Activated CD8-positive, alpha-beta memory T cell treated with anti-CD3 and anti-CD28 coated beads, Interleukin-2, amount 10 ng/mL, durations not matched to agents 7 days and 5 days (primary cell): ENCODE measurements at places on chromosomes 5 and 9. TPM values are rescaled to one million over a fixed set of nuclear protein-coding genes. Genes with fewer than 3 reads are reported as not detected.
A peak's percentile ranks its signal among the peaks of the same experiment; 100 is the strongest.

- no peak for DNase-seq
These were observed 24.0 kb upstream of the EBF1 start for GRCh38 chr5:159123700-159124099.

DNA sequence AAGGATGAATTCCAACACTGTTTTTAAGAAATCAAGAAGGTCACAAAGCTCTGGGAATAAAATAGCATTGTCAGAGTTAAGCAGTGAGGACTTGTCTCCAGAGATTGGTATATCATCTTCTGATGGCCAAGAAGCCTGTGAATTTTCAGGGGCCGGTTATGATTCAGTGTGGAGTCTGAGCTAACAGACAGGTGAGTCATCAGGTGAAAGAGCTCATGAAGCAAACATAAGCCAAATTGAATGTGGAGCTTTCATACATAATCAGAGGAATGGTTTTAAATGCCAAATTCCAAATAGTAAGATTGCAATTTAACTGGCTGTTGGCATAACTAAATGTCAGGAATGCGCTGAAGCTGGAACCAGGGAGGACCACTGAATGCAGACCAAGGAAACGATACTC is 494.2 kb downstream of the MTRR start:
- DNase-seq: no peak

- peak; percentile 56 for DNase-seq
These were observed 26.7 kb downstream of the POLR1E start for GRCh38 chr9:37512437-37512836.

DNA sequence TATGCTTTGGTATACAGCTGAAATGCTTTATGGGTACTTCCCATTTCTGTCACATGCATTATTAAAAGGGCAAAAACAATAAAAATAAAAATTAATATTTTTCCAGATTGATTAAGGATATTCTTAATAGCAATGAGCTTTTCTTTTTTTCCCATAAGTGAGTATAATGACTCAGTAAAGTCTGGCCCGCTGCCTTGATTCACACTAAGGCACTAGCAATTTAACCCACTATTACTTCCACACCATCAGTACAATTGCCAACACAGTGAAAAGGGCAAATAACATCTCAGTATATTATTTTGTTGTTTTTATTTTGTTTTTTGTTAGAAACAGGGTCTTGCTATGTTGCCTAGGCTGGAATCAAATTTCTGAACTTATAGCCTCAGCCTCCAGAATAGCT is 150.1 kb downstream of the RNF180 start:
- DNase-seq: no peak

DNA sequence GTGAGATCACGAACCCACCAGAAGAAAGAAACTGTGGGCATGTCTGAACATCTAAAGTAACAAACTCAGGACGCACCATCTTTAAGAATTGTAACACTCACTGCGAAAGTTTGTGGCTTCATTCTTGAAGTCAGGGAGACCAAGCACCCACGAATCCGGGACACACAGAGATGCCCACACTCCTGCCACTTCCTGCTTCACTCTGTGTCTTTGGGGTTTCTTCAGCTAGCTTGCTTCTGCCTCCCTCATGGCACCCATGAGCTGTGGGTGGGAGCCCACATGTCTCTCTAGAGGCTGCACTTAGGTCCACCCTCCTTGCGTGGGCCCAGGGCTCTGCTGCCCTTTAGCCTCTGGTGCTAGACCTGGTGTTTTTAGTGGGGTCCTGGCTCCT is 61.2 kb upstream of the CNOT6 start:
- peak; percentile 50 for DNase-seq

ZNF782 gene
- 5.0 TPM for total RNA-seq
